Smooth muscle cell of the pulmonary artery (primary cell): ENCODE measurements at places on chromosomes 16 and 17. TPM values are rescaled to one million over a fixed set of nuclear protein-coding genes. Genes with fewer than 3 reads are reported as not detected.

KRT20 gene
- total RNA-seq, result not detected in 2 replicates

ABCA10 gene
- 1.3 and 4.0 TPM in 2 replicates for total RNA-seq

TLCD3B gene
- total RNA-seq, result 0.10 and 0.26 TPM in 2 replicates

GAS7 gene
- total RNA-seq, result 0.63 and 10.0 TPM in 2 replicates

NHERF1 gene
- total RNA-seq, result 13.0 and 14.5 TPM in 2 replicates

CORO1A gene
- total RNA-seq, result 0.20 and 0.33 TPM in 2 replicates

DBF4B gene
- total RNA-seq, result 2.3 and 2.7 TPM in 2 replicates

CARD14 gene
- 0.03 TPM in 1 of 2 replicates, not detected in the other for total RNA-seq

SLC35G6 gene
- total RNA-seq, result not detected in 2 replicates

CES2 gene
- 31.9 and 35.9 TPM in 2 replicates for total RNA-seq
